ENCODE measurements at places on chromosomes 3 and 15.

GRCh38 chr3:187968883-187969580, 184.9 kb upstream of the LPP start:
- DNase-seq, result peak; percentile 70

DNA sequence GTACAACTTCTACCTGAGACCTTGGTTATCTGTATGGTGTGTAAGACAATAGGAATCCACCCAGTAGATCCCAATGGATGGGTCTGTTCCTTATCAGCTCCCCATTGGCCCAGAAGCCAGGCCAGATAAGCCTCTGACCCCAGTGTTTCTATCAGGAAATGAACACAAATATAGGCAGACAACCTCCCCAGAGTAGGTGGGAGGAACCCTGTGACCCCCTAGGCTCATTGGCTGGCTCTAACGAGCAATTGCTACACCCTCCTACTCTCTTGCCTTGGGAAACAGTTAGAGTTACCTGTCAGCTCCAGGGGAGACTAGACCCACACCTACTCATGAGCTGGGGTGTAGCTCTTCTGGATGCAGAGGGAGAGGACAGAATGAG, 299.9 kb downstream of the UACA start:
- DNase-seq, result no peak

DNA sequence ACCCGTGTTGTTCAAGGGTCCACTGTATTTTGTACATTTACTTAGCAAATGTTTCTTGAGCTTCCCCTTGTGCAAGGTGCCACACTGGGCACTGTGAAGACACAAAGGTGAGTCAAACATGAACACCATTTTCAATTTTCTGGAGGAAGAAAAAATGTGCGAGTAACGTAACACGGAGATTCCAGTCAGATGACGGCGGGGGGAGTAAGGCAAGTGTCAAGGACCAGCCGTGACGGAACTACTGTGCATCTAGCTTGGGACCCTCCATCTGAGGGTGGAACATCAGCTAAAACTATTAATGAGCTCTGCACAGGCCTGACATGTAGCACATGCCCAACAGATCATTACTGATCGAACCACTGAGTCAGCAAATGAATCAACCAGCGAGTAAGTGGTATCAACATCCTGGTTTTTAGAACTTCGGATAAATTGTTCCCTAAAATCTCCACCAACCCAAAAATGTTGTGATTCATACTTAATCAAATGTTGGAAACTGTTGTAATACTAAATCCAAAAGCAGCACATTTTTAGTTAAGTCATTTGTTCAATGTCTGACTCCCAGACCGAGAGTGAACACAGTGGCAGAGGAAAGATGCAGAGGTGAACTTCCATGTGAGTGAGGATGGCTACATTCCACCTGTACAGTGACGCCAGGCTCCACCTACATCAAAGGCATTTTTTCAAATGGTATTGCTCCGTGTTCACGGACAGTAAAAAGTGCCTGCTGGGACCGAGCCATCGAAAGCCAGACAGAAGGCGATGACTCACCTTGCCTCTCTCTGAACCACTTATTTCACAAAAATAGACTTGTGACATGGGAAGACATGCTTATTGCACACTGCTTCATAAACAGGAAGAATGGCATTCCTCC, 172.2 kb downstream of the ATP10A start:
- peak; percentile 76 for DNase-seq

GRCh38 chr3:72171463-72171881, 386.5 kb upstream of the PROK2 start:
- DNase-seq, result peak; percentile 53

DNA sequence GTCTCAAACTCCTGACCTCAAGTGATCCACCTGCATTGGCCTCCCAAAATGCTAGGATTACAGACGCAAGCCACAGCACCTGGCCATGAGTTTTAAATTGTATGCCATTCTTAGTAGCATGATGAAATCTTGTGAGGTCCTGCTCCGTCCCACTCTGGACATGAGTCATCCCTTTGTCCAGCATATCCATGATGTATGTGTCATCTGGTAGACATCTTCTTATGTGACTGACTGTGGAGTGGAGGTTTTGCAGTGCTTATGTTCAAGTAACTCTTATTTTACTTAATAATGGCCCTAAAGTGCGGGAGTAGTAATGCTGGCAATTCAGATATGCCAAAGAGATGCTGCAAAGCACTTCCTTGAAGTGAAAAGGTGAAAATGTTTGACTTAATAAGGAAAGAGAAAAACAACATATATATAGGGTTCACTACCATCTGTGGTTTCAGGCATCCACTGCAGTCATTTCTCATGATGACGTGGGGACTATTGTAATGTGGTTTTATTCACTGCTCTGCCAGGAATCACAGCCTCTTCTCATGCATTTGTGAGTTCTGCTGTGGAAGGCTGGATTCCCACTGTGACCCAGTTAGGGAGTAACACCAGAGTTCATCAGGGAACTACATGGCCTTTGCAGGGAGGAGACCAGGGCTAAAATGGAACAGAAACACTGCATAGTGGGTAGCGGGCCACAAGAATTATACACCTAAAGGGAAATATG, 204.6 kb upstream of the STRIT1 start:
- DNase-seq, result peak; percentile 83

DNA sequence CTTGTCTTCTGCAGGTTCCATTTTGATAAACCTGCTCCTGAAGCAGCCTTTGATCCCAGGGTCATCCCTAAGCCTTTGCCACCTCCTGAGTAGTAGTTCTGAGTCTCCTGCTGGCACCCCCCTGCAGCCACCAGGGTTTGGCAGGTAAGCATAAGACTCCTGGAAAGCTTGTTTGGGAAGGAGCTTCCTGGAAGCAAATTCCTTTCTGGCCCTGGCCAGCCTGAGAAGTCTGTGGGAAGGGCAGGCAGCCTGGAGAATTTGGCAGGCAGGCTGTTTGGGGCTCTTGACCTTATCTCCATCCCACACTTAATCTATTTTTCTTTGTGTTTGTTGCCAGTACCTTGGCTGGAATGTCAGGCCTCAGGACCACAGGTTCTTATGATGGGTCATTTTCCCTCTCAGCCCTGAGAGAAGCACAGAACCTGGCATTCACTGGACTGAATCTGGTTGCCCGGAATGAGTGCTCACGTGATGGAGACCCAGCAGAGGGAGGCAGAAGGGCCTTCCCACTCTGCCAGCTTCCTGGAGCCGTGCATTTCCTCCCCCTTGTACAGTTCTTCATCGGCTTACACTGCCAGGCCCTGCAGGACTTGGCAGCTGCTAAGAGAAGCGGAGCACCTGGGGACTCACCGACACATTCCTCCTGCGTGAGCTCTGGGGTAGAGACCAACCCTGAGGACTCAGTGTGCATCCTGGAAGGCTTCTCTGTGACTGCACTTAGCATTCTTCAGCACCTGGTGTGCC, 13.4 kb downstream of the ATRIP start:
- DNase-seq, result no peak

DNA sequence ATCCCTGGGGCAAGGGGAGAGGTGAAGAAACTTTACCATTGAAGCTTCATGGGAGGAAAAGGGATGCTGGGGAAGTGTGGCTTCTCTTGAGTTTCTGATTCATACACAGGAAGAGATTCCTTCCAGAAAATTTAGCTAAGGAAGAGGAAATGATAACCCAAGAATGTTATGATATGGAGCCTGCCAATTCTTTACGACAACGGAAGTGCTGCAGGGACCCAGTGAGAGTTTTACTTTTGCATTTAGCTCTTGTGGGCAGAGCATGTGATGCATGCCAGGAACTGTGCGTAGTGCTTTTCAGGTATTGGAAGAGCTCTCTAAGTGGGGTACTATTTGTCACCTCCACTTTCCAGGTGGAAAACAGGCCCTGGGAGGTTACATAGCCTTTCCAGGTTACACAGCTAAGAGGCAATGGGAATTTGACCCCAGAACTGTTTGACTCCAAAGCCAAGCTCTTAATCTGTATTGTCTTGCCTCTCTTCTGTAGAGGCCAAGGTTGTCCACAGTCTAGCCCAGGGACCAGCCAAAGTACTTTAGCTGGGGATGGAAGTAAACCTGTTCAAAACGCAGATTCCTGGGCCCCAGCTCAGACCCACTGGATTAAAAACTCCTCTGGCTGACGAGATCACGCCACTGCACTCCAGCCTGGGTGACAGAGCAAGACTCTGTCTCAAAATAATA, 23.0 kb downstream of the CMTM7 start:
- no peak for DNase-seq

- DNase-seq, result peak; percentile 3
These were observed 33.2 kb upstream of the POU1F1 start for GRCh38 chr3:87309601-87310000.

DNA sequence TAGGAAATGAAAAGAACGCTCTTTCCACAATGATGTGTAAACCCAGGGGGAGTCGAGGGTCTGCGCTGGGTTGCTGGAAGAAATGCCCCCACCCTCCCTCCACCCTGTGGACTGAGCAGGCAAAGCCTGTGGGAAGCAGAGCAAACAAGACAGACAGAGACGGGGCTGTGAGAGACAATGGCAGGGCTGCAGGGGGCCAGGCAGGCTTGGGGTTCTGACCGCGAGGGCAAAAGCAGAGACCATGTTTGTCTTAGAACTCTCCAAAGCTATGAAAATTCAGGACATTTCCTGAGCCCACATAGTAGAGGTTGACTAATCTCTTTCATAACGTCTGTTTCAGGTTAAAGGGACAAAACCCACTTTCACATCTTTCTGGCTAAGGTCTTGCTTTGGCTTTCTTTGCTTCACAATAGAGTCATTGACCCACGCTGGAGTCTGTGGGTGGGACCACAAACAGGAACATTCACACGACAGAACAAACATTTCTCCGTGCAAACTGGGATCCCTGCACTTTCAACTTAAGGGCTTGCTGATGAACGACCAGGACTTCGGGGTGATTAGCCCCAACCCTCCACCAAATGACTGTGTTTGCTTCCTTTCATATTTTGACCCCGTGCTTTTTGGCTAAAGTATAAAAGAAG, 156.0 kb upstream of the TPM1 start:
- peak; percentile 28 for DNase-seq

DNA sequence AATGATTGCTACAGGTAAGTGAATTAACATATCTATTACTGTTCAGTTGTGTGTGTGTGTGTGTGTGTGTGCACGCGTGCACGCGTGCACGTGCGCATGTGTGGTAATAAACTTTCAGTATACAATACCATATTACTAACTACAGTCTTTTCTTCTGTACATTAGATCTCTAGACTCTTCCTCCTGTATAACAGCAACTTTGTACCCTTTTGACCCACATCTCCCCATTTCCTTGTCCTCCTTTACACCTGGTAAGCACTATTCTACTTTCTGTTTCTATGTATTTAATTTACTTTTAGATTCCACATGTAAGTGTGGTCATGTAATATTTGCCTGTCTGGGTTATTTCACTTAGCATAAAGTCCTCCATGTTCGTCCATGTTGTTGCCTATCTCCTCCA, 29.1 kb upstream of the GOLIM4 start:
- DNase-seq, result no peak

GRCh38 chr3:80753021-80753420, 985.2 kb upstream of the ROBO1 start:
- no peak for DNase-seq

- DNase-seq, result no peak
These were observed 2.6 kb downstream of the GPR160 start for GRCh38 chr3:170040418-170040817.

- no peak for DNase-seq
These were observed 51.8 kb downstream of the CYP11A1 start for GRCh38 chr15:74315626-74316025.

- DNase-seq, result no peak
These were observed 16.6 kb downstream of the SEMA3F start for GRCh38 chr3:50171540-50172301.

DNA sequence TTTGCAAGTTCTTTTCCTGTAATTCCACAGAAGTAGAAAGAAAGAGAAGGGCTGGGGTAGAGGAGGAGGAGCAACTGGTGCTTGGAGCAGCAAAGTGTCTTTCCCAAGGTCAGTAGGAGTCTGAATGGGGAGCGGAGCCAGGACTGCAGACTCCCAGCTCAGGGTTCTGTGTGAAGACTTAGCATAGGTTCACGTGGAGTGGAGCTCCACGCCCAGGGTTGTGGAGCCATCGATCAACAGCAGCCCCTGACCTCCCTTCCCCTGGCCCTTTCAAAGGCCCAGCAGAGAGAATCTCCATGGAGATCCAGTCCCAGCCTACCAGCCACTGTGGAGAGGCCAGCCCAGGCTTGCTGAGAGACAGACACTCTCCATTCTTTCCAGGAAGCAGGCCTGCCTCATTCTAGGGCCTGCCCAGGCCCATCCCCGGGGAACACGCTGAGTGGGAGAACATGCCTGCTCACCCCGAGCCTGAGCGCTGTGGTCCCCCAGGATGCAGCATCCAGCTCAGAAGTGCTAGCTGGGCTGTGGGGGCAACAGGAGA, 62.1 kb downstream of the CORO2B start:
- DNase-seq, result no peak

DNA sequence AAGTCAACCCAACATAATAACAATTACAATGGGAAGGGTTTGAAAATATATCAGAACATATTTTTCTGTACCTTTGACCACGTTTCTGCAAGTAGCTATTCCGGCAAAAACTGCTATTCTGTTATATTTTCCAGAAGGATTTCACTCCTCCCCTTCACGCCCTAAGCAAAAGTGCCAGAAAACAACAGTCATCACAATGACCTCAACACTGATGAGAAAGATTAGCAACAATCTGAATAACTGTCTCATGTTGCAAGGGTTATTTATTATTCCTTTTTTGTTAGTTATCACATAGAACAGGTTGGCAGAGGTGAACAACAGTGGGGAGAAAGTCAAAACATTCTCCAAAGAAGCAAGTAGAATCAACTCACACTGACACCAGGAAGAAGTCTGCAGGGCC, 269.4 kb upstream of the ARRDC4 start:
- DNase-seq, result no peak

DNA sequence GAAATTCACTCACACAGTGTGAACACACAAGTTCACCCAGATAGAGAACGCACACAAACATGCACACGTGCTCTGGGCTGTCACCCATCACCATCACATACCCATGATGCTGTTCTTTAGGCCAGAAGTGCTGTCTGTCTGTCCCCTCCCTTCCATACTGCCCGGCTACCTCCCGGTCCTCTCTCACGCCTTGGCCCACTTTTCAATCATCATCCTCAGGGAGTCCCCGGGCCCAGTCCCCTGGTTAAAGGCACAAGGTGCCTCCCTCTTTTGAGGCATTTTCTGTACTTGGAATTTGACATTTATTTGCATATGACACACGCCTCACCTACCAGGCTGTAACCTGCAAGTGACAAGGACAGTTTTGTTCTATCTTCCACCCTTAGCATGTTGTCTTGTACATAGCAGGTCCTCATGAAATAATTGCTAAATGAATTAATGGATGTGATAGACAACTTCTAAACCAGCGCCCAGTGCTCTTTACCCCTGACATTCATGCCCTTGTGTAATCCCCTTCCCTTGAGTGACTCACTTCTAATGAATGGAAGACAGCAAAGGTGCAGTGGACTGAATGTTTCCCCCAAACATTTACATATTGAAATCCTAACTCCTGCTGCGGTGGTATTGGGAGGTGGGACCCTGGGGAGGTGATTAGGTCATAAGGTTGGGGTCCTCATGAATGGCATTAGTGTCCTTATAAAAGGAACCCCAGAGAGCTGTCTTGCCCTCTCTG, 73.9 kb upstream of the ADPGK start:
- DNase-seq, result no peak

GRCh38 chr3:187247398-187247797, 44.1 kb downstream of the MASP1 start:
- no peak for DNase-seq

Data from AG08395 (cell line).